Activated CD4-positive, alpha-beta memory T cell treated with anti-CD3 and anti-CD28 coated beads, Interleukin-2, amount 10 ng/mL, durations not matched to agents 7 days and 5 days (primary cell): ENCODE measurements at places on chromosomes 7 and 10.

- H3K27ac ChIP-seq: peak overlapping the region; percentile 90
- peaks cover 4% of the 10 kb centered on the region for H3K36me3 ChIP-seq
- H3K4me1 ChIP-seq: peaks cover 24% of the 10 kb centered on the region
- no peaks in the 10 kb centered on the region for H3K27me3 ChIP-seq
- no peak for DNase-seq
These were observed 62.5 kb upstream of the TOMM7 start for GRCh38 chr7:22884911-22885788.

DNA sequence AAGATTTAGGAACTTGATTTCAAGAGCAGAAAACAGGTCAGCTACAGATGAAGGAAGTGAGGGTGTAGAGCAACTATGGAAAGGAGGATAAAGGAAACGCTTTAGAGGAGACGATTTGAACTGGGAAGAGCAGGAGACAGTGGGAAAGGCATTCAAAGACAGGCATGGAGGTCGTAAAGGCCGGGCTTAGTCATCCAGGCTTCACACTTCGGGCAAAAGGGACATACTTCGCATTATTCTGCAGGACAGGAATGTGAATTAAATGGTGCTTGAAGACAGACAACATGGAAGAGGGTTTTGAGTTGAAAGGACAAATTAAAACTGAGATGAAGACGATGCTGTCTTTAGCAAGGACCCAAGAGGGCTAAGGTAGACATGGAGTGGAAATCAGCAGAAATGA lies 8.1 kb downstream of the FAM171A1 start:
- H3K4me1 ChIP-seq: peaks cover 5% of the 10 kb centered on the region
- peaks cover 21% of the 10 kb centered on the region for H3K27me3 ChIP-seq
- H3K27ac ChIP-seq: no peak overlapping the region
- H3K36me3 ChIP-seq: no peaks in the 10 kb centered on the region

DNA sequence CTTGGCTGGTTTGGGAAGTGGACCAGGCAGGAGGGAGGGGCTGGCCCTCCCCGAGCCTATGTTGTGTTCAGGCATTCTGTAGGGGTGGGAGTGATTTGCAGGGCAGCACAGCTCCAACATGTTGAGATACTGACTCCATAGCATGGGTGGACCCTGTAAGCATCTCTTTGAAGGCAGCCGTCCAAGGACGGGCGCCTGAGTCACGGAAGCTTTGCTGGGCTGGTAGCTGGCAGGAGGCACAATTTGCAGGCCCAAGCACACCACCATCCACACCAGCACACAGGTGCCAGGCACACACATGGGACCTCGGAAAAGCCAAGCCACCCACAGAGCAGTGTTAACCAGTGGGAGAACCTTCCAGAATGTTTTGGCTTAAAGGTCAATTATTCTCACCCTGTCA lies 505.1 kb upstream of the FOXK1 start:
- no peaks in the 10 kb centered on the region for H3K27me3 ChIP-seq
- H3K27ac ChIP-seq: no peak overlapping the region
- H3K4me3 ChIP-seq: no peak overlapping the region
- DNase-seq: no peak
- H3K36me3 ChIP-seq: no peaks in the 10 kb centered on the region

DNA sequence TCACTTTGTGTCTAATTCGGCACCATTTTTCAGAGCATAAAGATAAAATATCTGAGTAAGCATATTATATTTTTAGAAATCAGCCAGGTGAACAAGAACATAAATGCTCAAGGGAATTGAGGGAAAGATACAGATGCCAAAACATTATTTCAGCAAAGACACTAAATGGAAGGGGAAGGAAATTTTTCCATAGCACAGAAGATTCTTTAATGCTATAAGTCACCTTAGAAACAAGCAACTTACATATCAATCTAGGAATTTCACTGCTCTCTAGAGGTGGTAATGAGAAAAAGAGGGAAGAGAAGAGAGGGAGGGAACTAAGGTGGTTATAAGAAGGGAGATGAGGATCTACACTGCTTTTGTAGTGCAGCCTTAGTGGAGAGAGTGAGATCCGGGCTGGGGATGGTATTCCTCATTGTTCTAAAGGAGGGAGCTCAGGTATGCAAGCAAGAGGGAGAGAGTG lies 20.4 kb downstream of the ZNF365 start:
- no peaks in the 10 kb centered on the region for H3K36me3 ChIP-seq
- no peak overlapping the region for H3K27ac ChIP-seq
- H3K27me3 ChIP-seq: no peaks in the 10 kb centered on the region
- no peaks in the 10 kb centered on the region for H3K4me1 ChIP-seq

- H3K27me3 ChIP-seq: peaks cover 14% of the 10 kb centered on the region
- peak; percentile 21 for DNase-seq
- H3K4me1 ChIP-seq: peaks cover 26% of the 10 kb centered on the region
- H3K27ac ChIP-seq: peak overlapping the region; percentile 53
- H3K36me3 ChIP-seq: peaks cover 14% of the 10 kb centered on the region
These were observed 650 bp downstream of the UBE2D1 start for GRCh38 chr10:58335306-58336005.

DNA sequence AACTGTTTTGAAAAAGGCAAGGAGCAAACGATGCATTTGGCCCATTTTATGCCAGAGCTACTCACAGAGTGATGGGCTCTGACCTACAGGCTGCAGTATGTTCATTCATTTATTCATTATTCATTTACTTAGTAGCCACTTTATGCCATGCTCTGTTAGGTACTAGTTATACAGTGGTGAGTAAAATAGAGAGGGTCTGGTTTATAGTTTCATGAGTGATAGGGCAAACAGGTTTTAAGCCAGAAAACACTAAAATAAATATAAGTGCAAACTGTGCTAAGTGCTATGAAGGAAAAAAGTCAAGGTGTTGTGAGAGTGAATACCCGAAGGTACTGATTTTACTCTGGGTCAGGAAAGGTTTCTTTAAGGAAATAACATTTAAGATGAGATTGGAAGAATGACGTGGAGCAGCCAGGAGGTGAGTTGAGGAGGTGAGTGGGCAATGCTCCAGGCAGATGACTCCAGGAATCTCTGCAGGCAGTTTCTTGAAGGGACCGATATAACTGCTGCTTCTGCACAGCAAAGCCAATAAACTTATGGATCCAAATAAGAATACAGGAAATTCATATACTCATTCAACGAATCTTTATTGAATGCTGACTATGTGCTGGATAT lies 56.9 kb upstream of the FAM133B start:
- DNase-seq: no peak
- no peak overlapping the region for H3K4me3 ChIP-seq
- no peaks in the 10 kb centered on the region for H3K27me3 ChIP-seq
- peaks cover 84% of the 10 kb centered on the region for H3K4me1 ChIP-seq

- peaks cover 54% of the 10 kb centered on the region for H3K36me3 ChIP-seq
- no peak for DNase-seq
- H3K4me3 ChIP-seq: peak overlapping the region; percentile 93
- H3K27me3 ChIP-seq: no peaks in the 10 kb centered on the region
- H3K4me1 ChIP-seq: peaks cover 32% of the 10 kb centered on the region
These were observed 16.4 kb downstream of the PRSS2 start for GRCh38 chr7:142787034-142787768.

DNA sequence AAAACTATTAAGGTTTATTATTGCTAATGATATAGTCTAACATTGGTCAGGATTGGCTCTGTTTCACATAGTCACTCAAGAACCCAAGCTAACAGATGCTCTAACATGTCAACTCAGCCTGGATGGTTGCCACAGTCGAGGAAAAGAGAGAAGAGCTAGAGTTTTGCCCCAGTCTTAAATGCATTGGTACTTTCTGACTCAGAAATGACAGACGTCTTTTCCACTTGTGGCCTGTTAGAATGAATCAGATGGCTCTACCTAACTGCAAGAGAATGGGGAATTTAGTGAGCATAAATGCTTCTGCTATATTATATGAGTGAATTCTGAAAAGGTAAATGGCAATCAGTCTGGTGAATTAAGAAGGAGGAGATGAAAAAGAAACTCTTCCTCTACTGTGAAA lies 13.9 kb downstream of the HECTD2 start:
- H3K36me3 ChIP-seq: no peaks in the 10 kb centered on the region
- DNase-seq: no peak
- peaks cover 12% of the 10 kb centered on the region for H3K4me1 ChIP-seq
- H3K27me3 ChIP-seq: no peaks in the 10 kb centered on the region
- no peak overlapping the region for H3K4me3 ChIP-seq

GRCh38 chr10:103916254-103916653 lies 1.7 kb downstream of the STN1 start:
- peak overlapping the region; percentile 93 for H3K27ac ChIP-seq
- DNase-seq: no peak
- H3K36me3 ChIP-seq: peaks cover 43% of the 10 kb centered on the region
- H3K4me3 ChIP-seq: peak overlapping the region; percentile 91
- H3K4me1 ChIP-seq: peaks cover 57% of the 10 kb centered on the region
- H3K27me3 ChIP-seq: no peaks in the 10 kb centered on the region

- no peak overlapping the region for H3K4me3 ChIP-seq
- H3K27me3 ChIP-seq: no peaks in the 10 kb centered on the region
- no peak overlapping the region for H3K27ac ChIP-seq
- no peaks in the 10 kb centered on the region for H3K4me1 ChIP-seq
These were observed 32.0 kb upstream of the TSPAN13 start for GRCh38 chr7:16721541-16721940.
